ENCODE measurements at places on chromosomes 12 and 14. TPM values are rescaled to one million over a fixed set of nuclear protein-coding genes. Genes with fewer than 3 reads are reported as not detected.
A peak's percentile ranks its signal among the peaks of the same experiment; 100 is the strongest.

PRH2 gene
- polyA plus RNA-seq: not detected

CLBA1 gene
- 6.4 TPM for polyA plus RNA-seq

ANKRD33 gene
- not detected for polyA plus RNA-seq

PPM1A gene
- polyA plus RNA-seq: 15.0 TPM

RERGL gene
- polyA plus RNA-seq: 57.5 TPM

PITPNM2 gene
- 12.5 TPM for polyA plus RNA-seq

KRT6A gene
- not detected for polyA plus RNA-seq

DTX1 gene
- 2.1 TPM for polyA plus RNA-seq

CELA1 gene
- not detected for polyA plus RNA-seq

PKP2 gene
- polyA plus RNA-seq: 11.4 TPM

TEAD4 gene
- 6.7 TPM for polyA plus RNA-seq

C12orf50 gene
- polyA plus RNA-seq: not detected

DNA sequence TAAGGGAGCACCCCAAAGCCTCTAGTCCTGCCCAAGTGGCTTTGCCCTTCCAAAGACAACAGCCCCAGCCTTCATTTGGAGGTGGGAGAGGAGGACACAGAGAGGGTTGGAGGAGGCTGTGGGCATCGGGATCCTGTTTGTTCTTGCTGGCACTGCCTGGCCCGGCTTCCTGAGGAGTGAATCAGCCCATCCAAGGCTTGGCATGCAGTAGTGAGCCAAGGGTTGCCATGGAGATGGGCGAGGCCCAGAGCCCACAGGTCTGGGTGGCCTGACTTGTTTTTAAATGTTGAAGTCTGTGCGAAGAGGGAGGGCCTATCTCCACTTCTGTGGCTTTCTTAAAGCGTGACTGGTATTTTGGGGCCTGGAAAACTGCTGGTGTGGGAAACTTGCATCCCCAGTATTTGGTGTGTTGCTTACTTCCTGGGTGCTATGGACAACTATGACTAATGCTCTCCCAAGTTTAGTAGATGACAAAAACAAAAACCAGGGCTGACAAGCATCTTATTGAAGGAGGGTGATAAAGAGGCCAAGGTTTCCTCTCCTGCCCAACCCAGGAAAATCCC, 15.8 kb downstream of the CD9 start:
- no peak for DNase-seq

DNA sequence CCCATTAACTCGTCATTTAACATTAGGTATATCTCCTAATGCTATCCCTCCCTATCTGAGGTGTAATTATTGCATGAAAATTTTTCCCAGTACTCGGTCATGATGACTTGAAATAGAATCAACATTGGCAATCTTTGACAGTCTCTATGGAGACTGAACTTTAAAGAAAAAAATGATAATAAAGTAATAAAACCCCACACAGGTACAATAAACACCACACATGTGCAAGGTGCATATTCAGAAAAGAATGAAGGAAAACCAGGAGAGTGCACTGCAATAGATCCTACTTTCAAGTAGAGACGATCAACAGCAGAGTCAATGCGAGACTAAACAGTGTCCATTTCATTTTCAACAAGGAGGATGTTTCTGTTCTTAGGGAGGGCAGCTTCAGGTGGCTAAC, 1253.8 kb upstream of the TMEM132C start:
- DNase-seq: no peak

DNA sequence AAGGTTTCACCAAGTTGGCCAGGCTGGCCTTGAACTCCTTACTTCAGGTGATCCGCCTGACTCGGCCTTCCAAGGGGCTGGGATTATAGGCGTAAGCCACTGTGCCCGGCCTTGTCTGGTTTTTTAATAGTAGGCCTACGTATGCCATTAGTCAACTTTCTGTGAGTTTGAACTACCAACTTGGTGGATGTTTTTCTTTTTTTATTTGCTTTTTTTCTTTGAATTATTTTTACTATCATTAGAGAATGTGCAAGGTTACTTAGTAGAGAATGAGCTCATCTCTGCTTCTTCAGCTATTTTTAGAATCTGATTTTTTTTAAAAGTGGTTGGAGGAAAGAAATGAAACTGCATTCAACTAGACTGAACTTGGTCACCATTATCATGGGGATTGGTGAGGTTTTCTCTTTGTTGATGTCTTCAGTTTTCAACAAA, 51.4 kb downstream of the HMGA2 start:
- peak; percentile 28 for DNase-seq

DNA sequence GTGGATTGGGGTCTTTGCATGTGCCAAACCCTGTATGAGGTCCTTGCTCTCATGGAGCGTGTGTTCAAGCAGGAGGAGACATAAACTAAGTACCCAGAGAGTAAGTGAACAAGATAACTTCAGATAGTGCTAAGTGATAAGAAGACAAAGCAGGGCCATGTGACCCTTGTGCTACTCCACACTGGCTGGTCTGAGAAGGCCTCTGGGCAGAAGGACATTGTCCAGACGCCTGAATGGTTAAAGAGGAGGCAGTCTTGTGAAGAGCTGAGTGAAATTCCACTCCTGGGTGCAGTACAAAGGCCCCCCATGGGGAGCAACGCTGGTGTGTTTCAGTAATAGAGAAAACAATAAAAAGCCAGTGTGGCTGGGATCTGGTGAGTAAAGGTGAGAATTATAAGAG, 93.3 kb upstream of the RIC8B start:
- DNase-seq: no peak

DNA sequence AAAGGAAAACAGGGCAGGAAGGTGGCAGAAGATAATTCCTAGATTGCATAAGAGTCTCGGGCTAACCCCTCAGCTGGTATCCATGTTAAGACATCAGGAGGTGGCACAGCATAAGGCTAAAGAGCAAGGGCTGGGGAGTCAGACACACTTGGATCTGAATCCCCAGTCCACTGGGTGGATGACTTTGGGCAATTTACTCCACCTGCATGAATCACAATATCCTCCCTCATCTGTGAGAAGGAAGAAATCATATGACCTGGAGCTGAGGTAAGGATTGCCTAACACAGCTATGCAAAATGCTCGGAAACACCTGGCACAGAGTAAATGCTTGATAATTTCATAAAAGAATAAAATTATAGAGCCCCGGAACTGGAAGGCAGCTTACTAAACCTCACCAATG, 217.9 kb downstream of the PIK3C2G start:
- DNase-seq: no peak

DNA sequence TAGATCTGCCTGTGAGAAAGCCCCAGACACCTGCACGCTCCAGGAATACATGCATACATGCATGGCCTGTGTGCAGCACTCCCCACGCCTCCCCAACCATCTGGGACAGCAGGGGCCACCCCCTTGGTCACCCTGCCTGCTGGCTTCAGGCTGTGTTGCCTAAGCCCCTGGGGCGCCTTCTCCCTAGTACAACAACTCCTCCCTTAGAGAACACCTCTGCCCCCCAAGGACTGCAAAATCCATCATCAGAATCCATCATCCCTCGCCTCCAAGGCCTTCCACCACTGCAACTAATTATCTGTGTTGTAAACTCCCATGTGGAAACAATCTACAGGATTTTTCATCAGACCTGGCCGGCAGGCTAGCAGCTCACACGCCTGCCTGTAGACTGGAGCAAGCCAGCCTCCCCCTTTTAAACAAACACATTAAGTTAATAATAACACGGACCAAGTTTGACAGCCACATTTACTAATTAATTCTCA, 36.8 kb downstream of the ZFP36L1 start:
- no peak for DNase-seq

GRCh38 chr12:5078423-5078822, 34.7 kb downstream of the KCNA5 start:
- DNase-seq: no peak

DNA sequence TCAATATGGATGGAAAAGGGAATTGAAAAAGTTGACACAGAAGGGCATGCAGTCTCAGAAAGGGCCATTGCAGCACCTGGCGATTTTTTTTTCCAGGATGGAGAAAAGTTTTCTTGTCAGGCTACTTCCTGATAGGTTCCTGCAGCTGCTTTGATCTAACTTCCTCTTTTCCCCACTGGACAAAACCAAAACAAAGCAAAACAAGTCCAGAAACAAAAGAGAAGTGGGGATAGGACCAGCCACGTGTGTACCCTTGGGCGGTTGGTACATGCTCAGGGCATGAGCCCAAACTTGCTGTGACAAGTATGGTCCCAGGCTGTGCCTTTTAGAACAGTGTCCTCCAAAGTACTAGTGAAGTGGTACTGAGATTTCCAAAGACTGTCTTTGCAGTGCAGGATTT, 89.8 kb downstream of the CHST11 start:
- DNase-seq: no peak

DNA sequence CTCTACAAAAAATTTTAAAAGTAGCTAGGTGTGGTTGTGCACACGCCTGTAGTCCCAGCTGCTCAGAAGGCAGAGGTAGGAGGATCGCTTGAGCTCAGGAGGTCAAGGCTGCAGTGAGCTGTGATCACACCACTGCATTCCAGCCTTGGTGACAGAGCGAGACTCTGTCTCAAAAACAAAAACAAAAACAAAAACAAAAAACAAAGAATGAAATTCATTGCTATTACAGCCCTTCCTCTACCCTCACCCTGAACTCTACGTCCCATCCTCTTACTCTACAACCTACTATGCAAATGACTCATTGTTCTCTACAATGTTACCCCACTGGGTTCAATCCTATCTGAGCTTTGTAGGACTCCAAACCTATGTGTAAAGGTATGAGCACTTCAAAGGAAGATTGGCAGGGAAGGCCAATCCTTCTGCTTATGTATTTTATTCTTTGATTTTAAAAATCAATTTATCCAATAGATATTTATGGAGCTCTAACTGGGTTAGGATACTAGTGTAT, 39.3 kb downstream of the NINJ2 start:
- no peak for DNase-seq

DNA sequence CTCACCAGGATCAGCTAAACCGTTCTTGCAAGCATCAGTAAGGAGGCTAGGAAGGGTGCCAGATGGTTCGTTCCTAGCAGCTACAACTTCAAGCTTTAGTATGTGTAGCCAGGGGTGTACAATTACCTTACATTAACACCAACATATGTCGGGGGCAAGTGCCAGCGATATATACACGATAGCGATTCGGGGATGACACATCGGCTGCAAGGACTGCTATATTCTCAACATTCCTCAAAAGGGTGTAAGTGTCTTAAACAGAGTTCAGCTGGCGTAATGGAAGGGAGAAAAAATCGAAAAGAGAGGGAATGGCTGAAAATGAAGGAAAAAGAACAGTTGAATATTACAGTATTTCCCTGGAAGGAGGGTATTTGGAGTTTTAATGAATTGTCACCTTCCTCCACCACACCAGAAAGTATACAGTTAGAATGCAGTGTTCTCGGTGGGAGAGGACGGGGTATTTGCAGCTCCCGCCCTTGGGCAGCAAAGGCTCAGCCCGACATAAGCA, 545 bp downstream of the LIMA1 start:
- no peak for DNase-seq
